ENCODE measurements at places on chromosomes 16 and 17.

DNA sequence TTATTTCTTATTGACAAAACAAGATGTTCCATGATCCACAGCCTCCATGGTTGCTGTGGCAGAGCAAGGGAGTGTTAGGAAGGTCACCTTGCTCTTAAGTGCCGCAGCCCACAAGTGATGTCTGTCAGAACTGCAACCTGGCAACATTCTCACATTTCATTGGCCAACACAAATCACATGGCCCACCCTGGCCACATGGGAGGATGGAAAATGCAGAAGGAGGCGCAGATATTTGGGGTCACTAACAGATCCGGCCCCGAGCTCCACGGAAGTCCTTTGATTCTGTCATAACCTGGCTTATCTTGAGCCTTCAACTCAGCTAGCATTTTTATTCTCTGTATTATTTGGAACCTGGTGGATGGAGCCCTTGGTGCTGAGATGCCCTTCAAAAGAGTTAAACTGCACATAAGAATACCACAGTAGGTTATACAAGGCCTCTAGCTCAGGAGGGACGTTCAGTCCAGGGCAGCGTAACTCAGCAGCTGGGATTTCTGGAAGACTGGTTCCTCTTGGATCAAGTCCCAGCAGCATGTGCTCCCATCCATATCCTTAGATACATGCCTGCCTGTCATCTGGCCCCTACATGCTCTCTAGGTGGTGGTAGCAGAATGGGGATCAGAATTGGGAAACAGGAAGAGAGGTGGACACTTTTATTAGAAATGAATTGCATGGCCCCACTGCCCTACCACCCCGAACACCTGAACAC lies 508.1 kb downstream of the HAPSTR1 start:
- no peak for DNase-seq

DNA sequence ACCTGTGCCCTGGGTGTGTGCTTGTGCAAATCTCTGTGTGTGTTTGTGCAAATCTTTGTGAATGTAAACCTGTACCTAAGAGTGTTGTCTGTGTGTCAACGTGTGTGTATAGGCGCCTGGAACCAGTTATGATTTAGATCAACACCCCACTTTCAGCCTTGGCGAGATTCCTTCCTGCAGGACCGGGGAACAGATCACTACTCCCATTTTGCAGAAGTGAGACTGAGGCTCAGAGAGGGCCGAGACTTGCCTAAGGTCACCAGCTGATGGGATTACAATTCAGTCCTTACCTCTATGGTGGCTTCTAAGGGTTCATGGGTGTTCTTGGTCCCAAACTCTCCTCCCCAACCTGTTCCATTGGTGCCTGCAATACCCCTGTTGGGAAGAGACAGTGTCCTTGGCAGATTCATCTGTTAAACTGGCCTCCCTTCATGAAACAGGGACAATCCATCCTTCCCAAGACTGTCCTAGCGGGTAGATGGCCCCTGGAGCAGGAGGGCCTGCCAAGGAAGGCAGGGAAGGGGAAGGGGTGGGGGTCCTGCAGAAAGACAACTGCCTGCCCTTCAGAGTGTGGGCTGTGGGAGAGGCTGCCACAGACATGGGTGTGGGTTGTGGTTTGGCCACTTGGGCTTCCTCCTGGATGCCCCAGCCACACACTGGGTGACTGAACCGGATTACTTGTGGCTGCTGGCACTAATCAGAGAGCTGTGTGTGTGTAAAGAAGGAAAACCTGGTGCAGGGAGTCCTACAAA lies 6.9 kb upstream of the MAPK7 start:
- DNase-seq, result no peak

DNA sequence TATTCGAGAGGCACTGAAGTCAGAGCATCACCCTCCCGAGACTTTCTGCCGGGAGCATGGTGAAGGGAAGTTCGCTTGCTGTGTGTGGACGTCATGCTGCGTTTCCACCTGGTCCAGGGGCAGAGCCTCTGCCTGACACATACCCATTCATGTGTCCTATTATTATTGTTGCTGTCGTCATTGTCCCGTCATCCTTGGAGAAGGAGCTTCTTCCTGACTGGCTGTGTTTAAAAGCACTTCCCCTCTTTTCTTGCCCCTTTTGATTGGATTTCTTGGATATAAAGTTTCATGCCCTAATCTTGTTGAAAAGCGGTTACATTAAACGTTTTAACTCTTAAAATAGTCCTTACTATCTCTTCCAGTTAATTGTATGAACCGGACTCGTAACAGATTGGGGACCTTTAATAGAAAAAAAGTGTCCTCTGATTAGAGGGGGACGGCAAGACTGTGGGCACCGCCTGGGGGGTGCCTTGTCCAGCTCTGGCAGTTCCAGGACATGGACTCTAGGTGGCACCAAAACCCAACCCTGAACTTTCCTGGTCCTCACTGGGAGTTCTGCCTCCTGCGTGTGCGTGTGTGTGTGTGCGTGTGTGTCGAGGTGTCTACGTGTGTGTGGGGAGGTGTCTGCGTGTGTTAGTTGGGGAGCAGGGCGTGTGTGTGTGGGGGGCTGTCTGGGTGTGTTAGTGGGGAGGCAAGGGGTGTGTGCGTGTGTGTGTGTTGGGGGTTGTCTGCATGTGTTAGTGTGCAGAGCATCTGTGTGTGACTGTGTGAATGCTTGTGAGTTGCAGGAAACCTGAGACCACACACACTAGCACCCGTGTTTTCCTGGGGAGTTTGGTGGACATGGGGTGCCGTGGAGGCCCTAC lies 133.3 kb upstream of the CIBAR2 start:
- DNase-seq, result peak; percentile 78

DNA sequence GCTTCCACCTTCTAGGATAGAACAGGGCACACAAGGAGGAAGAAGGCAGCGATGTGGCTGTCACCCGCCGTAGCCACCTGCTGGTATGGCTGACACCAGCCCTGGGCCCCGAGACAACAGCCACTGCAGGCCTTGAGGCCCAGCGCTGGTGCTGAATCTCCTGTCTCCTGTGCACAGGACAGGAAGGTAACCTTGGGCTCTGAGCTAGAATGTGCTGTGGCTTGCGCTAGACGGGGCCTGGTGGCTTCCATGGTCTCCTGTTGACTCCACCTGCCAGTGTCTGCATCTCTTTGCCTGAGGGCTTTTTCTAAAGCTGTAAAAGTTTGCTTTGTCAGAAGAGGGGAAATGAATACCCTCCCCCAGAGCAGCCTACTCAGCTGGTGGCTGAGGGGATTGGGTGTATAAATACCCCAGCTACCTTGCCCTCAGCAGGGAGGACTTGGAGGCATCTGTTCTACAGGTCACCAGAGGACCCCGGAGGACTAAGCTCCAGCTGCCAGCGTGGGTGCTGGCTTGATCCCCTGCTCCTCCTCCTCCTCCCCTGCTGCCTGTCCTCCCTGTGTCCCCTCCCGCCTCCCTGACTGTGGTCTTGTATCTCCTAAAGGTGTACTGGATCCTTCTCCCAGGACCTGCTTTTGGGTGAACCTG lies 76.1 kb upstream of the SDK2 start:
- no peak for DNase-seq

- no peak for DNase-seq
Observed at GRCh38 chr17:50424996-50425681, 879 bp upstream of the ACSF2 start.

GRCh38 chr17:77444984-77445759 lies 304.4 kb downstream of the SEC14L1 start:
- no peak for DNase-seq

- DNase-seq, result no peak
Observed at GRCh38 chr16:67022531-67023214, 6.3 kb upstream of the CBFB start.

DNA sequence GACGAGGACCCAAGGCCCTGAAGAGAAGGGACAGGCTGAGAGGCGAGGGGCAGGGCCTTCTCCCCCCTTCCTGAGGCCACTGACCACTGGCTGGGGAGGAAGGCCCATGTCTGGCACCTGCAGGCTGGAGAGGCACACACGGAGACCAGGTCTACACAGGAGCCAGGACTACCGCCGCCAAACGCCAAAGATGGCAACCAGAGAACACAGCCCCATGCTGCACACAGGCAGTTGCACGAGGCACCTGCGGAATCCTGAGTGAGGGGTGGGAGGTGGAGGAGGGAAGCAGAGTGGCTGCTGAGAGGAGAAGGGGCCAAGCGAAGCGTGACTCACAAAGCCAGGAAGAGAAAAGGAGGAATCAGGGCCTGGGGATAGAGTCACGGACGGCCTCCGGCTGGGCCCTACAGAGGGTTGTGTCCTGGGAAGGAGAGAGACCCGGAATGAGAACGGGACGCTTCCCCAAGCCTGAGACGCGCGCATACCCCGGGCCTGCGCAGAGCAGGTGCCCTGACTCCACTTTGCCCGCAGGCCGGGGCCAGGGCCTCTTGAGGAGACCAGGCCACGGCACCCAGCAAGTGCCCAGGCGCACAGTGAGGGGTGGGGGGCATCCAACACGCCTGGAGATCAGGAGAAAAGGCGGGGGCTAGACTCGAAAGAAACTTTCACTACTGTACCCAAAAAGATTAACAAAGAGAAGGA lies 28.7 kb upstream of the C16orf95 start:
- no peak for DNase-seq

DNA sequence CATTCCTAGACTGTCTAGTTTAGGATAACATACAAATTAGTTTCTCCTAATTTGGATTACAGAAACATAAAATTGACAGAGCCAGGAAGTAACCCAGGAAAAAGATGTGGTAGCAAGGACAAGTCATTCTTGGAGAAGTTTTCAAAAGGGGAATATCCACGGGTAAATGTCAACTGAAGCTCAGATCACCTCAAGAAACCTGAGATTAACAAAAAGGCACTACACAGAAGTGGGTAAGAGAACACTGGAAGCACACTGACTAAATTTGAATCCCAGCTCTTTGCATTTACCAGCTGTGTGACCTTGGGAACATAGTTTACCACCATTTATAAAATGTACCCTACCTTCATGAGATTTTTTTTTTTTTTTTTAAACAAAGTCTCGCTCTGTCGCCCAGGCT lies 39.4 kb downstream of the TRAF4 start:
- DNase-seq, result no peak

GRCh38 chr17:1201132-1201702 lies 21.4 kb upstream of the ABR start:
- DNase-seq, result no peak

DNA sequence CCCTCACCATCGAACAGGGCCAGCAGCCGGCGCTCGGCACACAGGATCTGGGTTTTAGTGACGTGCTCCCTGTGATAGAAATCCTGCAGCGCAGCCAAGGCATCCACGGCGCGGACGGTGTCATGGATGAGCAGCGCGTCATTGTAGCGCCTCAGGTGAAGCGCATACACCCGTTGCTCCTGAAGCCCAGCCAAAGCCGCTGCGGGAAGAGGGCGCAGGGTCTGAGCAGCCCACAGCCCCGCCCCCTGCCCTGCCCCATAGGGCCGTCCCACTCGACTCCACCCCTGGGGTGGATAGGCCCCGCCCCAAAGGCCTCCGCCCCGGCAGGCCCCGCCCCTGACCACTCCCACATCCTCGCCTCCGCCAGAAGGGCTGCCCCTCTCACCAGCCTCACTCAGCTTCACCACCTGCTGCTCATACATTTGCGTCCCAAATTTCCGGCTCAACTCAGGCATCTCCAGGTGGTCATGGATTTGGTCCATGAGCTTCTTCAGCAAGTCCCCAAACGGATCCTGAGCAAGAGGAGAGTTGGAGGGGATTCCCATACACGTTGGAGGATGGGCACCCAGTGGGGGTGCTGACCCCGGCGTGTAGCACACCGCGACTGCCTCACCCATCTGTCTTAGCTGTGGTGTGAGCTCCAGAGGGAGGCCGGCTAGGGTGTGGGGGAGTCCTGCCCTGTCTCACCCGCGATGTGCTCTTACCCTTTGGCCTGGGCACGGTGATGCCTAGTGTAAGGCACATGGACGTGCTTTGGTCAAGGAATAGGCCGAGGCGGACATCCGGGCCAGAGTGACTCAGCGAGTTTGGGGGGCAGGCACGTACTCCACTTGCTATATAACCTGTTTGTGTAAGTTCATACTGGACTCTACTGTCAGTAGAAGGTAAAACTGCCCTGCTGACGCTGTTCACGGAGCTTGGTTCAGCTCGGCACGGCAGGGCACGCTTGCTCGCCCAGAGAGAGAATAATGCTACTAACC lies 4.6 kb downstream of the DHX58 start:
- peak; percentile 100 for DNase-seq

DNA sequence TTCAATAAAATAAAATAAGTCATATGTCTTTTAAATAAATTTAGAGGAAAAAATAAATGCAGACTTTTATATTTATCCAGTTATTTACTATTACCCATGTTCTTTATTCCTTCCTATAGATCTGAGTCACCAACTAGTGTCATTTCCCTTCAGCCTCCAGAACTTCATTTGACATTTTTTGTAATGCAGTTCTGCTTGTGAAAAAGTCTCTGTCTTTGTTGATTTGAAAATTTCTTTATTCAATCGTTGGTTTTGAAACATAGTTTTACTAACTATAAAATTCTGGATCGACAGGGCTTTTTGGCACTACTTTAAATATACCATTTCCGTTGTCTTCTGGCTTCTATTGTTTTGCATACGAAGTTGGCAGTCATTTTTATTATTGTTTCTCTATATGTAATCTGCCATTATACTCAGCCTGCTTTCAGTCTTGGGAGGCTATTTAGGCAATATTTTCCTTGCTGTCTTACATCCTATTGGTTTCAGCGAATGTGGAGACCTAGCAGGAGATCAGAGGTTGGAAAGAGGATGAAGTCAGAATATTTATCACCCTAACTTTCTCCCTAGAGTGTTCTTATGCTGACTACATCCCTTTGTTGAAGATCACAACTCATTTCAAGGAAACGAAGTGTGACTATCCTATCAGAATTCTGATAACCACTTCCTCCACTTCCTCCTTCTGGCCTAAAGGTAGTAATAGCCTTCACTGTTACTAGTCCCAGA lies 42.0 kb upstream of the SLC6A2 start:
- DNase-seq, result no peak

GRCh38 chr16:88435437-88436355 lies 17.4 kb upstream of the ZFPM1 start:
- no peak for DNase-seq

DNA sequence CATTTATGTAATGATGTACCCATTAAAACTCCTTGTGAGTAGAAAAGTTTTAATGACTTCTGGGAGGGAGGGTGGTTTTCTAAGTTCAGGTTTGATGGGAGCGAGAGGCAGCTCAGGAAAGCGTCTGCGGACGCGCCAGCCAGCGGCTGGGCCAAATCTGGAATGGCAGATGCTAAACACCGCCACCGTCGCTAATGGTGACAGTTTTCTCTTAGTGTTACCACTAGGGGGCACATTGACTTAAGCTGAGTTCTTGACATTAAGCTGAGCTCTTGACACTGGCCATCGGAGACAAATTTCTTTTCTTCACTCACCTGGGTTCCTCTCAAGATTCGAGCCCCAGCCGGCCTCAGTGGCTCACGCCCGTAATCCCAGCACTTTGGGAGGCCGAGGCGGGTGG lies 6.7 kb downstream of the TRPV1 start:
- no peak for DNase-seq

GRCh38 chr17:13212860-13213259 lies 195.0 kb upstream of the ELAC2 start:
- DNase-seq, result no peak
